ENCODE measurements at places on chromosomes 12 and 14.

- DNase-seq = no peak
Measured at GRCh38 chr12:2553388-2554126, 241.2 kb upstream of the FKBP4 start.

DNA sequence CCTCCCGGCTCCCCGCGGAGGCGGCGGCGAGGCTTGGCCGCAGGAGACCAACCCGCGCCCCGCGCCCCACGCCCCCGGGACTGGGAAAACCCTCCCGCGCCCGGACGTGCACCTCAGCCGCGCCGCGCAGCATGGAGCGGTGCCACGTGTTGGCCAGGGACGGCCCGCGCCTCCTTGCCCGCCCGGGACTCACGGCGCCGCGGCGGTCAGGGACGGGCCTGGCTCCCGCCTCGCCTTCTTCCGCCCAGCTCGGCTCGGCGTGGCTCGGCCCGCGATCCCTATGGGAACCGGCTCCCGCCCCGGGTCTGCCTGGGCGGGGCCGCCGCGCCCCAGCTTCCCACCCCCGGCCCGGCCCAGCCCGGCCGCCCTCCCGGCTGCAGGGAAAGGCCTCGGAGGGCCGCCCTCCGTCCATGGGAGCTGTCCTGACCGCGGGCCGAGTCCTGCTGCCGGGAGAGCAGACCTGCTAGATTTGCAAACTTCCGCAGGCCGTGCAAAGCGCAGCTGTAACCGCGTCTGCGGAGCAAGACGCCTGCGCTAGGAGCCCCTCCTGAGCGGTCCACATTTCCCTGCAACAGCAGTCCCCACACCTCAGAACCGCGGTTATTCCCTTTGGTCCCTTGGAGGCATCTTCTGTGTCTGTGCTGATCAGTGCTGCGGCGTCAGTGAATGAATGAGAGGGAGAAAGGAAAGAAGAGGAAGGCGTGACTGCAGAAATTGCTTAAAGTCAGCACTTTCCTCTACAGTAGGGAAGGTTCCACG is at the start of gene CDKL1:
CDKL1 (minus strand) TSS at position 251 of the 759 bp plus-strand sequence. CDS start 1,013 bp downstream, outside the sequence.
- peak; percentile 5 for DNase-seq

DNA sequence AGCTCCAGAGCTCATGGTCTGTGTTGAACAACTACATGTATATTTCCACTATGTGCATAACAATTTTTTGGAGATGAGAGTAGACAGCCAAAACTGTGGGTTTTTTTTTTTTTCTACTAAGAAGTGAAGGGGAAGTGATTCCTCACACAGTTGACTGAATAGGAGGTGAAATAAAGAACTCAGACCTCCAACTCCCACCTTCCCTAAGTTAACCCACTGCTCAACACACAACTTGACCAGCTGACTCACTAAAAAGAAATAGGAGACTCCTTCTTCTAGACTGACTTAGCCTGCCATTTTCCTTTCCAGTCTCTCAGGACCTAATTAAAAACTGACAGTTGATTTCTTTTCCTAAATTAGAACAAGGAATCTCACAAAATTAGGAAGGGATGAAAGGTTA is 1.7 kb downstream of the M6PR start:
- DNase-seq = no peak

GRCh38 chr12:121748218-121748570 is 35.6 kb downstream of the TMEM120B start:
- DNase-seq = no peak

DNA sequence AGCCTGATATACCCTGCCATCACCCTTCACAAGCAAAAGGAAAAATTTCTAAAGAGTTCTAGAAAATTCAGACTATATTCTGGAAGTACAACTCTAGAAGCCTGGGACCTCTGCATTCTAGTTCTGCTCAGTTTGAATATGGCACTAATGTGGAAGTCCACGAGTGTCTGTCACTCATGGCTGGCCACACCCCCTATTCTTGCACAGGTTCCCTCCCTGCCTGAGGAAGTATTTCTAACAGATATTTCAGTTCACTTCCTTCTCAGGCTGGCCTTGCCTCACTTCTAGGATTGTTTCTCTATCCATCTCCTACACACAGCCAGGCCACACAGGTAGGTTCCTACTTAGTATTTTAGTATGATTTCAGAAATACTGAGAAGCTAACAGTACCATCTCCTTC is 67.4 kb downstream of the PHLDA1 start:
- DNase-seq = no peak

- DNase-seq = no peak
Measured at GRCh38 chr12:6380141-6381121, 3.5 kb upstream of the LTBR start.

GRCh38 chr14:22178333-22178839 is 410.6 kb downstream of the DAD1 start:
- no peak for DNase-seq

GRCh38 chr12:51884676-51885229 is 3.1 kb upstream of the ANKRD33 start:
- DNase-seq = no peak

DNA sequence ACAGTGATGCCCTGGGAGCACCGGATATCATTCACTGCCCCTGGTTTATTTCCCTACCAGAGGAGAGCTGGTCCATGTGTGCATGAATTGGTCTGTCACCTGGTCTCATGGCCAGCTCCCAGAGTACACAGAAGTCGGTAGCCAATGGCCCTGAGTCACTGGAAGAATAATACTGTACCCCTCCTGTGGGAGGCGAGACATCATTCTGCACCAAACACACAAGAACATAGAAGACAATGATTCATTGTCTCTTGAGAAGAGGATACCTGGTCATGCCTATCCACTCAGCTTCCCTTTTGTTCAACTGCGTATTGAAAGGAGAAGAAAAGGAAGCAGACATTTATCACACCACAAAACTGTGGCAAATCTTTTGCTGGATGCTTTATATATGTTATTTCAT is 216.2 kb downstream of the DPF3 start:
- DNase-seq = no peak

- DNase-seq = no peak
Measured at GRCh38 chr14:72741826-72742117, 152.1 kb downstream of the DPF3 start.

DNA sequence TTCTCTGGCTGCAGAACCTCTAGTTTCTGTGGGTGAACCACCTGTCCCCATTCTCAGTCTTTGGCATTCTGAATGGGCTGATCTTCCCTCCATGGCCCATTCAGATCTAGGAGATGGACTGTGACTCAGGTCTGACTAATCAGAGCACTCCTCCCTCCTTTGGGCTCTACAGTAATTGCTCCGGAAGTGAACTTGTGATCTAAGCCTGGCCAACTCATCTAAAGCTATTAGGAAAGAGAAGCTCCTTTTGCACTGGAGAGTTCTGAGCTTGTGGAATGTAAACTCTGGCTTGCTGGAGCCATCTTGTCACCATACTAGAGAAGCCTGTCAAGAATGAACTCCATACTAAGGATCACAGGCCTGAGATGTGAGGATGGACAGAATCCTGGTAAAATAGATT is 168.2 kb downstream of the SUDS3 start:
- no peak for DNase-seq

DNA sequence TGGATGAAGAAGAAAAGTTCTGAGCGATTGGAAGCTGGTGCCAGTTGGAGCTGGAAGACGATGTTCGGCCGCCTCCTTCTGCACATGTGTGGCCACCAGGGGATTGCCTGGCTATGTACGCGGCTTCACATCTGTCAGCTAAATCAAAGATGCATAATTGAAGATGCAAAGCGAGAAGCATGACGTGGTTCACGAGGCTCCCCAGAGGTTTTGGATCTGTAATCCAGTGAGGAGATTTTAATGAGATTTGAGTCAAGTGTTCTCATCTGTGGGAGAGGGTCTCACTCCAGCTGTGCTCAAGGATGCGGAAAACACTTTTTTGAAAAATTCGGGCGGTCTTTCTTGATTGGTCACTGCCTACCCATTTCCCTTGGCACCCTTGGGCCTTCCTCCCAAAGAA is 94.6 kb downstream of the PAX9 start:
- no peak for DNase-seq

GRCh38 chr14:35390577-35391387 is 13.8 kb downstream of the NFKBIA start:
- DNase-seq = no peak

DNA sequence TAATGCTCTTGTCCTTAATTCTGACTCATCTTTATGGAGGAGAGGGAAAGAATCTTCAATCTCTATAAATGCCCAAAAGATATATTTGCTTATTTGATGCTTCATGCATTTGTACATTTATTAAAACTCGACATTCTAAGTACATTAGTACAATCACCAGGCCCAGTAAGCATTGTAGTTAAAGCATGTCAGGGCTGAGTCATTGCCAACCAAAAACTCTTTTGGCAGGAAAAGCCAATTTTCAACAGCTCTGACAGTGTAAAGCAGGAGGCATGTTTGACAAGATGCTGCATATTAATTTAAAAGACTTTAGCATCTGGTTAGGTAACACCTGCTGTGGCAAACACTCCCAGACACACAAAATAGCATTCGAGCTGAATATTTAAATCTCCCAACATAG is 290.9 kb downstream of the PPFIA2 start:
- DNase-seq = no peak

DNA sequence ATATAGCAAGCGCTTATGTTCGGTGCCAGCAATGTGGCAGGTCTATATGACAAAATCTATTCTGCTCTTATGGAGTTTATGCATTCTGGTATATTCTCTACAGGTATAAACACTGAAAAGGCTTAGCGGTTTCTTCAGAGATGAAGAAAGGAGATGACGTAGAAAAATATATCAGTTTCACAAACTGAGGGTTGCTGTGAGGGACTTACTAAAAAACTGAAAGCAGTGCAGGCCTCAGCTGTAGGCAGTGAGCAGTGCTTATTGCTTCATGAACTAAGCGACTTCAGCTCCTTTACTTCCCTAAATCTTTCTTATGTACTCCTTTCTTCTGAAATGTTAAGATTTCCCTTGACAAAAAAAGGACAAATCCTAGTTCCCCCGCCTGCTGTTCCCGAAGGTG is 4.5 kb downstream of the DDX47 start:
- DNase-seq = no peak

DNA sequence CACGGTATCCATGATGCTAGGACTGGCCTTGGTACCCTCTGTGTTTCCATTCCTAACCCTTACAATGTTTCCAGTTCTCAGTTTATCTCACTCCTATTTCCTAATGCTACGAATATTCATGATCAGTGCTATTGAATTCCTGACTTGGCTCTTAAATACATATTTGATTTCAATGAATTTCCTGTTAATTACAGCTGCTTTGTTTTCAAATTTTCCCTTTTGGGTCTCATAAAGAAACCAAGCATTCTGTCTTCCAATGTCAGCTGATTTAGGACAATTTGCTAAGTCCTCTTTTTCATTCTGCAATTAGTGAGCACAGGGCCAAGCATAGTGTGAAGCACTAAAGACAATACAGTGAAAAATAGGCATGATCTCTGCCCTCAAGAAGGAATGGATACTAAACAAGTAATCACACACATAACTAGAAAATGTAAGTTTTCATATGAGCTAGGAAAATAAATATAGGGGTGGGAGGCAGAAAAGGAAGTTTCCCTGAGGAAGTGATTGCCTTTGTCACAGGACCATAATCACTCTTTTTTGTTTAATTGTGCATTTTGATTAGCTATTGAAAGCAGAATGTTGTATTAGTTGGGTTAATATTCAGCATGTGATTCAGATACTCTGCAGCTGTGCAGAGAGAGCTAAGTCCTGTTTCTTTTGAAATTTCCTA is 88.5 kb downstream of the KCNC2 start:
- no peak for DNase-seq

DNA sequence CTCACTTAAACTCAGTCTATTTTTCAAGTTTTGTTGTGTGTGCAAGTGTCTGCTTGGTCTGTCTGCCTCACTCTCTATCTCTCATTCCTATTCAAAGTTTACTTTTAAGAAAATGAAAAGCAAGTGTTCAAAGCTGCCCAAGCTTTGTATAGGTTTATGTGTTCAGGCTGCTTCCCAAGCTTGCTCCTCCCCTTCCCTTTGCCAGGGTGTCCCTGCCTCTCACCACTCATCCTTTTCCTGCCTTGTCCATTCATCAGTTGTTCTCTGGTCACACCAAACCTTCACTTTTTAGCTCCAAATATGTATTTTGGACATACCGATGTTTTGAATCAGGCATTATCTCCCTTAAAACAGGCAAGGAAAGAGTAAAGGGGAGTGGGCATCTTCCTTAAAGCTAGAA is 41.3 kb downstream of the STK38L start:
- DNase-seq = no peak

GRCh38 chr14:79656056-79656455 is 555.2 kb downstream of the DIO2 start:
- DNase-seq = no peak

DNA sequence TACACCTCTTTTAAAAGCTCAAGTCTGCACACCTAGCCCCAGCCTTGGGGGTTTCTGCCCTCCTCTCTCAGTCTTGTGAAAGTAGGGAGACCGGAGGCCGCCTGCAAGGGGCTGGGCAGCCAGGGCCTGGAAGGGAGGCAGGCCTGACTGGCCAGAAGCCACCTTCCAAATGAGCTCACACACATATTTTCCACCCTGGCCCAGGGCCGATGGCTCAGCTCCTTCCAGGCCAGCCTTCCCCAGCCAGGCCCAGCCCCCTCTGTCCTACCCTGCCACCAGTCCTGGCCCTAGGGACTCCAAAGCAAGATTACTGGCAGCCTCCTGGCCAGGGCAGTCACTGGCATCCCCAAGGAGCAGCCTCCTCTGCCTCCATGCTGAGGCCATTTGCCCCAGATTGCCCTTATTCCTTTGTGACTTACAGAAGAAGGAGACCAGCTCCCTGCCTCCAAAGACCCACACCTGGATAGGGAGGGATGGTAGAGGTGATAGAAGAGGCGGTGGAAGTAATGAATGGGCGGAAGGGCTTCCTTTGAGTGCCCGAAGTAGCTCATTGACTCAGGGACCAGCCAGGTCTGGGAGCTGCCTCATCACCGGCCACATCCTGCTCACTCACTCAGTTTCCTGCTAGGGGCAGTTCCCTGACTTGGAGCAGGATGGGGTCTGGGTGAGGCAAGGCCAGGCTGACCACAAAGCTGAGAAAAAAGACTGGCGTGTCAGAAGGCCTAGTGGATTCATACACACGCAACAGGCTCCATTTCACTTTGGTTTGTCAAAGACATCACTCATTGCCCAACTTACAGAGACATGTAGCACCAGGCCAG is 14.8 kb downstream of the MMP14 start:
- DNase-seq = no peak

DNA sequence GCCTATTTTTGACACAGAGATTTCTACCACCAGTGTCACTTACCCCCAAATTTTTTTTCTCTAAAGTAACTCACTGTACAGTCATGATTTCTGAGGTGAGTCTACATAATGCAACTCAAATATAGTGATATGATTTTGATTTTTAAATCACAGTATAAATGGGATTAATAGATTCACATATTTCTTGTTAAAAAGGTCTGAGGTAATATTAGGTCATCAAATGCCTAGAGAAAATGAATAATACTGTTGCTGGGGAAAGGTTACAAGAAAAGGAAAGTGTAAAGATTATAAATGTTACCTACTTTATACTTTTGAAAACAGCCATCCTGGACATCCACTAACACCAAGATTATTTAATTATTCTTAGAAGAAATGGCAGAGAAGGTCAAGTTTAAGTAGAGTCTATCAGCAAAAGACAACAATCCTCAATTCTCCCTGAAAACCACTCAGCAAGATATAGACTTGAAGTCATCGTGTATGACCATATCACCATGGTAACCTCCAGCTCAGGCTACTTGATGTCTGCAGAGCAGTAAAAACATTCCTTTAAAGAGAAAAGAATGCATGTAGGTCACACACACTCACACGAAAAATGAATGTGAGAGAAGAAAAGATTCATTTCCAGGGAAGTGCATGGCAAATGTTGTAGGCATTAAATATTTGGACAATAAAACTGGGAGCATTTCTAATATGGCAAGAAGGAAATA is 58.7 kb downstream of the CCDC59 start:
- no peak for DNase-seq

GRCh38 chr14:81509838-81510452 is 23.7 kb downstream of the SEL1L start:
- no peak for DNase-seq
